ENCODE measurements at places on chromosomes 7 and 10. TPM values are rescaled to one million over a fixed set of nuclear protein-coding genes. Genes with fewer than 3 reads are reported as not detected.

- DNase-seq = no peak
- H3K27ac ChIP-seq = no peak overlapping the region
- no peaks in the 10 kb centered on the region for H3K36me3 ChIP-seq
- H3K27me3 ChIP-seq = no peaks in the 10 kb centered on the region
Observed at GRCh38 chr7:32047075-32047474, 23.1 kb downstream of the PDE1C start.

GRCh38 chr7:78620920-78621319 is 822.3 kb downstream of the PHTF2 start:
- H3K27me3 ChIP-seq = no peaks in the 10 kb centered on the region
- H3K36me3 ChIP-seq = no peaks in the 10 kb centered on the region
- no peak for DNase-seq
- H3K27ac ChIP-seq = no peak overlapping the region
- H3K4me1 ChIP-seq = no peaks in the 10 kb centered on the region

DNA sequence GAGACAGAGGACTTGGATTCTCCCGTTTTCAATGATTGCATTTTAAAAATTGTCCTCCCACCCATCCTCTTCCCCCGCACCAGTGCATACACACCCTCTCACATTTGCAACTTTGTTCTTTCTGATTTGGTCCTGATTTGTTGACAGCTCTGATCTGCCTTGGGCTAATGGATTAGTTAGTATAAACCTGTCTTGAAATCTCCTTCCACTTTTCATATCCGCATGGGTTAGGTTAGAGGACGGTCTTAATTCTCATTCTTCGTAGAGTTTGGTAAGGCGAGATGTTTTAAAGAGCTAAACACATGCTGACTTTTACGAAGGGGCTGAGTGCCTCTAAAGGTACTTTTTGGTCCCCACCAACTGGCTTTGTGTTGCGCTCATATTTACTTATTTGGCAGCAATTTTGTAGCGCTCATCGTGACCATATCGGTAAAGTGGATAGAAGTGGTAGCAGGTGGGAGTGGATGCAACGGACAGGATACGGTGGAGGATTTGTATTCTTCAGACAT is 1.1 kb downstream of the AHR start:
- H3K36me3 ChIP-seq = no peaks in the 10 kb centered on the region
- DNase-seq = no peak
- H3K27me3 ChIP-seq = no peaks in the 10 kb centered on the region
- peaks cover 11% of the 10 kb centered on the region for H3K4me1 ChIP-seq

GRCh38 chr10:4262870-4263600 is 478.0 kb upstream of the KLF6 start:
- no peaks in the 10 kb centered on the region for H3K4me1 ChIP-seq
- H3K4me3 ChIP-seq = no peak overlapping the region
- H3K36me3 ChIP-seq = no peaks in the 10 kb centered on the region
- no peak for DNase-seq
- no peaks in the 10 kb centered on the region for H3K27me3 ChIP-seq
- no peak overlapping the region for H3K27ac ChIP-seq

DNA sequence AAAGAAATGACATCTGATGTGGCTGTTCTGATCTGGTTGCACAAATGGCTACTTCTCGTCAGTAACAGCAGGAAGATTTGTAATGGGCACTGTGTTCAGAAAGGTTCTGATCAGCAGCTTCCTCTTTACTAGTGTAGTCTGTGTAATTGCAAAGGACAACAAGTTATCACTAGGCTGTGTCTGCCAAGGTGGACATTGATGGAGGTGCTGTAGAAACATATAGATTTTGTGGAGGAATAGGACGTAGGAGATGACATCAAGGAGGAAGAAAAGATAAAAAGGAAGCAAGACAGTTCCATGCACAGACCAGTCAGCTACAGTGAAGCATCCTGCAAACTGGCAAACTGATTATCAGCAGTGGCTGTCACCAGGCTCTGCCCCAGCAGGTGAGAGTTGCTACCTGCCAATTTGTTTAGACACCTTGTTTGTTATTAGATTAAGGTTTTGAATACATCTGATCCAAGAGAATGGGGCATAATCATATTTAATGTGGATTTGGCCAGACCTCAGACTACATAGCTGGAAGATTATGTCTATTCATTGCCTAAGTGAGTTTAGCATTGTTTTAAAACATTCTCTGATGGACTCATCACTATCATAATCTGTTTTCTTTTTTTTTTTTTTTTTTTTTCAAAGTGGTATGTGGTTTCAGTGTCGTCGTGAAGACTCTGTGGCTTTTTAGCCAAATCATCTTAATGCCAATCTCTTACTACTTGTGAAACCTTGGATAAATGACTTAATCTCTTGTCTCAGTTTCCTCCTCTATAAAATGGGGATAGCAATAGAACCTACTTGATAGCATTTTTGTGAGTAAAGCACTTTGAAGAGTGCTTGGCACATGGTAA is 417.9 kb upstream of the LRGUK start:
- H3K4me3 ChIP-seq = no peak overlapping the region
- H3K4me1 ChIP-seq = no peaks in the 10 kb centered on the region
- H3K36me3 ChIP-seq = no peaks in the 10 kb centered on the region
- H3K27ac ChIP-seq = no peak overlapping the region
- no peak for DNase-seq

- H3K27ac ChIP-seq = no peak overlapping the region
- DNase-seq = no peak
- H3K4me1 ChIP-seq = no peaks in the 10 kb centered on the region
- H3K27me3 ChIP-seq = no peaks in the 10 kb centered on the region
- H3K4me3 ChIP-seq = no peak overlapping the region
Observed at GRCh38 chr7:30954914-30955313, 8.8 kb upstream of the GHRHR start.

- H3K27ac ChIP-seq = no peak overlapping the region
- H3K27me3 ChIP-seq = no peaks in the 10 kb centered on the region
- no peaks in the 10 kb centered on the region for H3K4me1 ChIP-seq
- no peak for DNase-seq
Observed at GRCh38 chr7:126696256-126697038, 556.3 kb downstream of the GRM8 start.

DNA sequence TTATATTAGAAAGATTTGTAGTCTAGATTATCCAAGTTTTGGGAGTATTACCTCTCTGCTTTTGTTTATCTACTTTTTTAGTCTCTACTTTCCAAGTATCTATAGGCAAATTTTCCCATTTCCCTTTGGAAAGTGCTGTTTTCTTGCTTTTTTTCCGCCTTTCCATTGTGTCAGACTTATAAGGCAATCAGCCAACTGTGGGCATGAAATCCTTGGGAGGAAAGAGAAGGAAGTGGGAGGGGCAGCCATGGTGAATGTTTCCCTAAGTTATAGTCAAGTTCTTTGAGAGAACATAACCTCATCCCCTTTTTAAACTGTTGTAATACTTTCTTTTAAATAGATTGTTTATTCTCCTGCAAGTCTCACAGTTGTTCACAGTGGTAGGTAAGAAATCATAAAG is 52.6 kb downstream of the PTEN start:
- H3K4me3 ChIP-seq = no peak overlapping the region
- H3K4me1 ChIP-seq = peaks cover 39% of the 10 kb centered on the region

- H3K4me3 ChIP-seq = no peak overlapping the region
- no peak for DNase-seq
- H3K27ac ChIP-seq = no peak overlapping the region
- peaks cover 35% of the 10 kb centered on the region for H3K4me1 ChIP-seq
Observed at GRCh38 chr10:124253006-124253405, 159.6 kb upstream of the CHST15 start.

DNA sequence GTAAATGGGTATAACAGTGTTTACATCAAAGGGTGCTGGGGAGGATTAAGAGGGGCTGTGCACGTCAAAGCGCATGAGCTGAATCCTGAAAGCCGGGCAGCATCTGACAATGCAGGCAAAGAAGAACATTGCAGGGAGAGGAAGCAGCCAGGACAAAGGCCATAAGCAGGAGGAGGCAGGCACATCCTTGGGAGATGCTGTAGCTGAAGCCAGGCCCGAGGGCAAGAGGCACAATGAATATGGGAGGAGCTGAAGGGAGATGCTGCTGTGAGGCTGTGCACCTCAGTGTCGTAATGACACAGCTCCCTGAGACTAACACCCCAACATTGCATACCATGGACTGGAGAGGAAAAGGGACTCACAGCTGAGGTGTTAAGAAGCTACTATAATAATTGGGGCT is 129.2 kb downstream of the BTAF1 start:
- no peaks in the 10 kb centered on the region for H3K4me1 ChIP-seq
- no peak overlapping the region for H3K4me3 ChIP-seq
- no peaks in the 10 kb centered on the region for H3K27me3 ChIP-seq
- no peaks in the 10 kb centered on the region for H3K36me3 ChIP-seq
- H3K27ac ChIP-seq = no peak overlapping the region
- DNase-seq = no peak

DNA sequence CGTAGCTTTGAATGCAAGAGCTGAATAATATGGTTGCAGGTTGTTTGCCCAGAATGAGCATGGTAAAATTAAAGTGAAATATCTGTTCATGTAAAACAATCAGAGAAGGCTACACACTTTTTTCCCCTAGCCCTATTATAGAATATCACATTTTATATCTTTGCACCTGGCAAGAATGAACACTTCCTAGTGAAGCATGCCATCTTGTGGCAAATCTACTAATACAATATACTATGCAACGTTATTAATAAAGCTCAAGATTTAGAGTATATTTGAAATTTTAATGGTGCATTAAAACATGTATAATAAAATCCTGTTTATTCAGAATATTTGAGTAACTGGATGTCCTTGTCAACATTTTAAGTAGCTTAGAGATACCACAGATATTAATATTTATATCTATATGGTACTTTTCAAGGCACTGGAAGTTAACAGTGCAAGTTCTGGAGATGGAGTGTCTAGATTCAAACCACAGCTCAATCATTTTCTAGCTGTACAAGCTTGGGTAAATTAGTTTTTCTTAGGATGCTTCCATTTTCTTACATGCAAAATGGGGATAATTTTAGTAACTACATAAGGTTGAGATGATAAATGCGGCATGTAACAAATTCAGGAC is 643.1 kb upstream of the SEMA3D start:
- no peaks in the 10 kb centered on the region for H3K27me3 ChIP-seq
- DNase-seq = no peak
- H3K36me3 ChIP-seq = no peaks in the 10 kb centered on the region
- H3K4me3 ChIP-seq = no peak overlapping the region
- no peaks in the 10 kb centered on the region for H3K4me1 ChIP-seq

DNA sequence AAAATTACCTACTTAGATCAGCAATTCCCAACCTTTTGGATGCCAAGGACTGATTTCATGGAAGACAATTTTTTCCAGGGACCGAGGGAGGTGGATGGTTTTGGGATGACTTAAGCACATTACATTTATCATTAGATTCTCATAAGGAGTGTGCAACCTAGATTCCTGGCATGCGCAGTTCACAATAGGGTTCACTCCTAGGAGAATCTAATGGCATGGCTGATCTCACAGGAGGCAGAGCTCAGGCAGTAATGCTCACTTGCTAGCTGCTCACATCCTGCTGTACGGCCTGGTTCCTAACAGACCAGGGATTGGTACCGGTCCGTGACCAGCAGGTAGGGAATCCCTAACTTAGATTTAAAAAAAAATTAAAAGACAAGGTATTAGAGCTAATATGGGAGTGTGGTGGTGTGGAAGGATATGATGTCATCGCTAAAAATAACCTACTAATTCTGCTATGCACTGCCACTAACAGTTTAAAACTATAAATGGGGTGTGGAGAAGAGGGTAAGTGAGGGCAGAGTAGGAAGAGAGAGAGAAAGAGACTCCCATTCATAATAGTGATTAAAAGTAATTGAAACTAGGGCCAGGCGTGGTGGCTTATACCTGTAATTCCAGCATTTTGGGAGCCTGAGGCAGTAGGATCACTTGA is 282.7 kb downstream of the BAMBI start:
- H3K36me3 ChIP-seq = no peaks in the 10 kb centered on the region
- no peak overlapping the region for H3K4me3 ChIP-seq
- no peaks in the 10 kb centered on the region for H3K27me3 ChIP-seq
- no peaks in the 10 kb centered on the region for H3K4me1 ChIP-seq

Gene ABCB4
- not detected for total RNA-seq

Gene RET
- total RNA-seq = 0.78 TPM

Gene NEBL
- total RNA-seq = 40.7 TPM

Gene GRM3
- total RNA-seq = not detected
